Stimulated activated CD4-positive, alpha-beta T cell treated with anti-CD3 and anti-CD28 coated beads, TNF-alpha, amount 100 ng/mL, for 4 hours (primary cell): ENCODE measurements at places on chromosomes 2 and 18.

GRCh38 chr2:234535464-234535863 is 38.6 kb upstream of the ARL4C start:
- no peak for DNase-seq

- DNase-seq, result no peak
Measured at GRCh38 chr2:119694845-119695521, 16.0 kb downstream of the TMEM177 start.

GRCh38 chr2:151984424-151985083 is 114.3 kb downstream of the CACNB4 start:
- DNase-seq, result no peak

- DNase-seq, result no peak
Measured at GRCh38 chr18:44036501-44036900, 644.2 kb upstream of the SETBP1 start.

DNA sequence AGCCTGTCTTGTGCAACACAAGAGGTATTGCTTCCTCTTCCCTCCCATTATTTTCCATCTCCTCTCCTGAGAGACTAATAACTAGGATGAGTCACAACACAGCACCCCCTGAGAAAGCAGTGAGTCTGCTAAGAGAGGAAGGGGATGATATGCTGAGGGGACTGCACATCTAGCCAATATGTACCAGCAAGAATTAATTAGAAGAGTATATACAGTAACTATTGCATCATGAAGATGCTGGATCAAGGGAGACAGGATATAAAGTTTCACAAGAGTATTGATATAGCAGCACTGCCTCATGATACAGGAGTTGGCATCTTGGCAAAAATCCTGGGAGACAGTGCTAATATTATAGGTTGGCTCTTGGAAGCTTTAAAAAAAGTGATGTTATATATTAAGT is 289.9 kb upstream of the RBMS1 start:
- no peak for DNase-seq

- DNase-seq, result no peak
Measured at GRCh38 chr18:11089931-11090715, 59.2 kb downstream of the PIEZO2 start.

- no peak for DNase-seq
Measured at GRCh38 chr2:214215107-214215506, 195.7 kb upstream of the VWC2L start.

DNA sequence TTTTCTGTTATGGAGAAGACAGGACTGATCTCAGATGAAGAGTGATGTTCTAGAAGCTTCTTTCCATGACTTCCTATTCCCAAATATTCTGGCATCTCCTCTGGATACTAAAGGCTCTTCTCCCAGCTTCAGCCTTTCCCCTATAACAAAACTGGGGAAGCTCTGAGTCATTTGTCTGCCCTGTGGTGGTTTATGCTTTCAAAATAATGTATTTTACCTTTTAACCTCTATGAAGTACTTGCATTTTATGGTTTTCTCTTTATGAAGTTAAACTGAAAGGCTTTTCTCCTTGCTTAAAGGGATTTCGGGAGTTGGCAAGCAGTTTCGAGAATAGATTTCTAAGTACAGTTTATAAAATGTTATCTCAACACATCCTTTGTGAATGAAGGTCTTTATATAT is 104.4 kb downstream of the TANC1 start:
- no peak for DNase-seq

DNA sequence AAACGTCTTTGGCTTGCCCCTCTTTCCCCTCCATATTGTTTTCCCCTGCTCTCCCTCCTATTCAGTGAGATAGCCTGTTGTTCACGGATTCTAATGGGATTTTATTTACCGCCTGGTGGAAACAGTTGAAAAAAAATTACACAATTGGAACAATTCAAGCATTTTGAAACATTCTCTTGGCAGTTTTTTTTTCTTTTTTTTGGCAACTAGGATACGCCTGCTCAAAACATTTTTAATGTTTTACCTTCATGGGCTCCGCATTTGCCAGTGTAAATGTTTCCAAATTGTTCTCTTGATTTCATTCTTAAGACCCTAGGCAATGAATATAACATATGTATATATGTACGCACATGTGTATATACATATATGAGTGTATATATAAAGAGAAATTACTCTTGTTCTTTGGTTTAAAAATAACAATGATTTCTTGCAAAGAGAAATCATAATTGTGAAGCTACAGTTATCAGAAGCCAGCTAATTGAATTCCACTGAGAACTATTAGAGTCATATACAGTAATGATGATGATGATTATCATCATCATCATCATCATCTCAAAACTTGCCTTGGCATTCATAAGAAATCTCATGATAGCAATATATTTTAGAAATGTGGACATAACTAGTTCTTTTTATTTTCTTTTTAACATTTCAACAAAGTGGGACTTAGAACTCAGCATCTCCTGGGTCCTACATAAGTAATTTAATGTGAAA is 146.7 kb downstream of the LTBP1 start:
- no peak for DNase-seq

GRCh38 chr18:32612651-32613050 is 142.0 kb upstream of the GAREM1 start:
- no peak for DNase-seq

DNA sequence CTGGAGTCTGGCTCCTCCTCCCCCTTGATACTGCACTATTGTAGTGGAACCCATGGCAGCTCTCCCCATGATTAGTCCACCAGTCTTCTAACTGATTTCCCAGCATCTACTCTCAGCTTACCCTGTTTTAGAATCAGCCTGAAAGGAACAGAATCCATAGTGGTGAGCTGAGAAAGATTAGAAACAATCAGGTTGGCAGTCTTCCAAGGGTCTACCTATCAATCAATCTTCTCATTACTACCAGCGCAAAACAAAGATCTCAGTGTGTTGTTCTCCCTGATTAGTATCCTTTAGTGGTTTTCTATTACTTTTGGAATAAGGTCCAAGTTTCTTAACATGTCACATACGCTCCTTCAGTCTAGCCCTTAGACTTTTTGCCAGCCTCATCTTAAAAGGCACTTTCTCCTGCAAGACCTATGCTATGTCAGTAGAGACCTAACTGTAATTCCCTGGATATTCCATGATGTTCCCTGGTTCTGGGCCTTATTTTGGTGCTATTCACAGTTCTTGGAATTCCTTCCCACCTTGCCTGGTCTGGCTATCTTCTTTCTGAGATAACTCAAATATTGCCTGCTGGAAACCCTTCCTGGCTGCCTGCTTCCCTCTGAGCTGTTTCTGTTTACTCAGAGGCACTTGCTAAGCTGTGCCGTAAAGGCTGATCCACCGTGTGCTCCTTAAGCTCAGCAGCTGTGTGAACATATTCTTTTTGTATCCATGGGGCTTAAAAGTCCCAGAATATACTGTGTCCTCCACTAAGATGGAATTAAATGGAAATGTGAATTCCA is 32.6 kb downstream of the LAMA3 start:
- no peak for DNase-seq

DNA sequence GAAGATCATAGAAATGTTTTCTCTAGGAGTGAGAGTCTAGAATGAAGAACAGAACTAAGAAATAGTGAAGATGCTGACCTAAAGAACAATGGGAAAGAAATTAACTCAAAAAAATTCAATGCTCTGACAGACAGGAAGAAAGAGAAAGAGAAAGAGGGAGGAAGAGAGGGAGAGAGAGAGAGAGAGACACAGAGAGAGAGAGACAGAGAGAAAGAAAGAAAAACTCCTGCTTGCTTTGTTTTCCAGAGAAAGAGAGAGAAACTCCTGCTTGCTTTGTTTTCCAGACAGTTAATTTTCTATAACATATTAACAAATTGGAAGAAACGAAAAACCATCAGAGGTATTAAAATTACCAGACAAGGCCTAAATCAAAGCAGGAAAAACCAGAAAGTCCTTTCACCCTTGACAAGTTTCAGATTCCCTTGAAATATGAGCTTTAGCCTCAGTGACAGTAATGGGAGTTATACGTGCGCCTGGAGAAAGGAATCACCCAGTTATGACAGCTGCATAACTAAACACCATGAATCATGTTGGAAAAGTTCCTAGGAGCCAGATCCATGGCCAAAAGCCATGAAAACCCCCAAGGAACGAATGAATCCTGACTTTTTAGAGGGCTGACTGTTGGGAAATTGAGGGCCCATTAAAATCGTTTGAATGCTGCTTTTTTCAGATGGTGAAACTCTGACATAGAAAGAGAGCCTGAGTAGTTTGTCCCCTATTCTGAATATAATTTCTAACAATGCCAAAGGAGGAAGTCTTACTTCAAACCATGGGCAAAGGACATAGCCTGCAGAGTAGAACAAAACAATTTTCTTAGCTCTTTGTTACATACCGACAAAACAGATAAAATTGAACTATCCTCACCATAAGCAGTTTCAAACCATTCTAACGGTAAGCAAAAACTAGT is 228.6 kb upstream of the CHST9 start:
- DNase-seq, result no peak

DNA sequence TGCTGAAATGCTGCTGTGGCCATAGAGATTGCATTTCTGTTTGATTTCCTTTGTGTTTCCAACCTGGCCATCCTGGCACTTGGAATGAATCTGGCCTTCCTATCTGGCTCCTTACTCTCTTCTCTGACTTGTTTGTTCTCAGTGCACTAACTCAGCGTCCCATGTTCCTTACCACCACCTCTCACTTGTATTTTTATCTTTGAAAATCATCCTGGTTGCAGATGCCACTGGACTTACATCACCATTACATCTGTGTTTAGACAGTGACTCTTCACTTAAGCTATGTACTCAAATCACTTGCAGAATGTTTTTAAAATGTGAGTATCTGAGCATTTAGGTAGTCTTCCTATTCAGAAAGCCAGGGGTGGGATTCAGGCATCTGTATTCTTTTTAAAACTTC is 239.5 kb downstream of the WDR7 start:
- no peak for DNase-seq

GRCh38 chr2:134594399-134594798 is 124.4 kb downstream of the TMEM163 start:
- DNase-seq, result no peak

DNA sequence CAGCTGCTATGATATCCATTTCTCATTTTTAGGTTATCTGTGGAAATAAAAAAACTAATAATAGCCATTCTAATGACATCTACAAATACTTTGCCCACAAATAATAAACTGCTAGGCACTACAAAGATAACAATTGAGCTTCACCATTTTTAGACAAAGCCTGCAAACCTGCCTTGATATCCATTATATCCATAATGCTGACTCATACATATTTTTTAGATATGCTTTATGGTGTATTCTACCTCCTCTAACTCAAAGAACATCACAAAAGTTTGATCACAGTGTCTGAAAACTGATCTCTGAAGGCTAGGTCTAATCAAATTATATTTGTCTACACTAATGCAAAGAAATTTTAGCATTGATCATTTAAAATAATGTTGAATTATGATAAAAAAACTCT is 138.4 kb downstream of the HNMT start:
- DNase-seq, result no peak

DNA sequence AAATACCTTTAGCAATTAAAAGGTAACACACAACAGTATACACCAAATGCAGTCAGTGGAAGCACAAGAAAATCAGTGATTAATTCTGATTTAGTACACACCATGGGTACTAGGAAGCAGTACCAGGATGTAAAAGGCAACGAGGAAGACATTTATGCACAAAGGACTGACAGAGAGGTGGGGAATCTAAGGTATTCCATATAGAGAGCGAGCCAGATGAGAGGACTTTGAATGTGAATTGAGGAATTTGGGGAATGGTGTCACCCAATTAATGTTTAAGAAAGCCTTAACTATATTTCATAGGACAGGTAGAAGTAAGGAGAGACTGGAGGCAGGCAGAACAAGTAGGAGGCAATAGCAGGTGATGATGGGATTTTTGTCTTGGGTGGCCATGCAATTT is 11.7 kb downstream of the CPS1 start:
- DNase-seq, result no peak

GRCh38 chr18:34909637-34910364 is 131.4 kb upstream of the MAPRE2 start:
- no peak for DNase-seq

- DNase-seq, result no peak
Measured at GRCh38 chr18:52352920-52353319, 12.9 kb downstream of the DCC start.

DNA sequence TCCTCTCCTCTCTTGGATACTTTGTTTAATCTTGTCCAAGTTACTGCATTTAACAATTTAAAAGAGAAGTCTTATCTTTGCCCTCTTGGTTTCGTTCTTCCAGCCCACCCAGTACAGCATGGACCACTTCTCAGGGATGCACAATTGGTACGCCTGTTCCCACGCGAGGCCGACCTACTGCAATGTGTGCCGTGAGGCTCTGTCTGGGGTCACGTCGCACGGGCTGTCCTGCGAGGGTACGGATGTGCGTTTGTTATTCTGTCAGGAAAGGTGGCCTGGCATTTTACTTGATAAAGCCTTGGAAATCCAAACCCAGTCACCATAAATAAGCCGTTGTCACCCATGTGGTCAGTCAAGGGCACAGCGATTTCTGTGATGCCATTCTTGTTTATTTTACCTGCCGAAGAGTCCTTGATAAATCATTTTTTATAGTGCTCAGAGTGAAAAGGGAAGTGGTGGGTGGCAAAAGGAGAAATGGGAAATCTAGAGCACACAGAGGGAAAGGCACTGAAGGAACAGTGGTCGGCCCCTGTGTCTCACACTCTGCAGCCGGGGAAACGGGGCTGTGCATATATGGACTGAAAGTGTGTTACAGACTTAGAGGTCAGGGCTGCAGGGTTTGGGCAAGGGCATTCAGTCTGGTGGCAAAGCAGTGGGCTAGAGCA is 80.5 kb downstream of the DGKD start:
- DNase-seq, result no peak

- no peak for DNase-seq
Measured at GRCh38 chr18:32405588-32405987, 65.1 kb downstream of the GAREM1 start.

DNA sequence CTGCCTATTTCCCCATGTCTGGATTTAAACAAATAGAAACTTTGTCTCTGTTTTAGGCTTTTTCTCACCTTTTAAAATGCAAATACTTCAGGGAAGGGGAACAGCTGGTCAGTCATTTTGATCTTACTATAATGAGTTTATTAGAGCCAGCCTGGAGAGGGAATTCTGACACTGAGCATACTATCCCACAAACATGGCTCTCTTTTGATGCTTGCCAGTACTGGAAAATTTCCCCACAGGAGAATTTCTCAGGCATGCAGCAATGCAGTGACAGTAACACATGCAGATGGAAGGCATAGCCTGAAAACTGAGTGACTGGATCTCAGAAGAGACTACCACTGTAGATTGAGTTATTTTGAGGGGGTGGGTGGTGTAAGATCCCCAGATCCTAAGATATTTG is 974.3 kb upstream of the CELF4 start:
- DNase-seq, result no peak

DNA sequence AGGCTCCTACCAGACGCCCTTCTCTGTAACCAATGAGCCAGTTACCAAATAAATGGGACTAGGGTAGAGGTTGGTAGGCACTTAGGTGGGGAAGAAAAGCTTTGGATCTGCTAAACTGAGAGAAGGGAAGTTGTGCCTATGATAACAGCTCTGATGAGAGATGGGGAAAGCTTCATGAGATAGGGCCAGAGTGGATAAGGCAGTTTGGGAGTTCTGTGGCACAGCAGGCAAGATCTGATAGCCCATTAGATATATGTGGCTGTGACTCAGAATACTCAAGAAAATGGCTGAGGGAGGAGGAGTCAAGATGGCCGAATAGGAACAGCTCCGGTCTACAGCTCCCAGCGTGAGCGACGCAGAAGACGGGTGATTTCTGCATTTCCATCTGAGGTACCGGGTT is 99.8 kb downstream of the PDE11A start:
- no peak for DNase-seq
